ENCODE measurements at places on chromosomes 13 and 19. TPM values are rescaled to one million over a fixed set of nuclear protein-coding genes. Genes with fewer than 3 reads are reported as not detected.

- peak; percentile 42 for DNase-seq
Measured at GRCh38 chr13:35478271-35479037, 2.0 kb upstream of the MAB21L1 start.

Gene BRME1
- polyA plus RNA-seq: 1.7 TPM

DNA sequence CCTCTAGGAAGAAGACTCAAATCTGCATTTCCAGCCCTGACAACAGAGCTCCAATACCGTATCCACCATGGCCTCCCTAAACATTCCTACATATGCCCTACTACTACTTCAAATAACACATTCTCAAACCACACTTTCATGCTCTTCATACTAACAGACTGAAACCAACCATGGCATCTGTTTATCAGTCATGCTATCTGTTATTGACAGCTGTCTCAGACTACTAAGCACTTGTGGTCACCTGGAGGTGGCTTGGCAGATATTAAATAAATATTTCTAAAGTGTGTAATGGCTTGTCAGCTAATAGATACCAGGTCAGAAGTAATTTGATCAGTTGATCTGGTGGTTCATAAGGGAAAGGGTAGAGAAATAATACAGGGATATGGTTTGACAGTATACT lies 489.1 kb downstream of the DIAPH3 start:
- DNase-seq: no peak

- no peak for DNase-seq
Measured at GRCh38 chr19:16897856-16898161, 9.0 kb downstream of the F2RL3 start.

- DNase-seq: peak; percentile 59
Measured at GRCh38 chr19:58409010-58409790, 751 bp downstream of the ZNF584 start.

DNA sequence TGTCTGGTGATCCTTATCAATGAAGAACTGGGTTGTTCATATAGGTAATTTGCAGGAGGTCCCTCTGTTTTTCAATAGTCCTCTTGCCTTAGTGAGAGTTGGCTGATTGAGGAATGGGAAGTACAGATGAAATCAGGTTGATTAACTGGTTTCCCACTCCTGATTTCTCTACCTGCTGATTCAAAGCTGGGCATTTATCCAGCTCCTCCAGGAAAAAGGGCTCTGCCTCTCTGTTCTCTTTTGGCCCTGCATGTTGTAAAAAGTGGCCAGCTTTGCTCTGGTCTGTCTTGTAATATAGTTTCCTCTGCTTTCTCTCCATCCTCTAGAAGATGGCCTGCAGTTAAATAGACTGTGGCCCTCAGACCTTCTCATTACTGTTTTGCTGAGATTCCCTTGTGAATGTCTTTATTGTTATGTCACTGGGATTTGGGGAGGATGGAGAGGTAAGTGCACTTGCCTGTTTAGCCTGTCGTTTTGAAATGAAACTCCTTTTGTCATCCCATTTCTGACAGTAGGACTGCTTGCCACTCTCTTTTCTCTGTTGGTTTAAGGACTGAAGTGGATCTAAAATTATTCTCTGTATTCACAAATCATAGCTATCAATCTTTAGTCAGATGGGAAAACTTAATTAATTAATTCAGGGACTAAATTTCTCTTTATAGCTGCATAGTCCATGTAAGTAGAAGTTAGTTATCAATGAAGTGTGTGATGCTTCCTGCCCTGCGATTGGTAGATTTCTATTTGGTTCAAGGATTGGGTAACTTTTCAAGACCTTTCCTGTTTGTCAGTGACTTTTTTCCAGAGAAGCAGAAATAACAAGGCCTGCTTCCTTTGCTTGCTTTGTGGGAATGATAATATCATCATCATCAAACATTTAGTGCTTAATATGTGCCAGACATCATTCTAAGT lies 28.5 kb downstream of the GARRE1 start:
- DNase-seq: peak; percentile 29

DNA sequence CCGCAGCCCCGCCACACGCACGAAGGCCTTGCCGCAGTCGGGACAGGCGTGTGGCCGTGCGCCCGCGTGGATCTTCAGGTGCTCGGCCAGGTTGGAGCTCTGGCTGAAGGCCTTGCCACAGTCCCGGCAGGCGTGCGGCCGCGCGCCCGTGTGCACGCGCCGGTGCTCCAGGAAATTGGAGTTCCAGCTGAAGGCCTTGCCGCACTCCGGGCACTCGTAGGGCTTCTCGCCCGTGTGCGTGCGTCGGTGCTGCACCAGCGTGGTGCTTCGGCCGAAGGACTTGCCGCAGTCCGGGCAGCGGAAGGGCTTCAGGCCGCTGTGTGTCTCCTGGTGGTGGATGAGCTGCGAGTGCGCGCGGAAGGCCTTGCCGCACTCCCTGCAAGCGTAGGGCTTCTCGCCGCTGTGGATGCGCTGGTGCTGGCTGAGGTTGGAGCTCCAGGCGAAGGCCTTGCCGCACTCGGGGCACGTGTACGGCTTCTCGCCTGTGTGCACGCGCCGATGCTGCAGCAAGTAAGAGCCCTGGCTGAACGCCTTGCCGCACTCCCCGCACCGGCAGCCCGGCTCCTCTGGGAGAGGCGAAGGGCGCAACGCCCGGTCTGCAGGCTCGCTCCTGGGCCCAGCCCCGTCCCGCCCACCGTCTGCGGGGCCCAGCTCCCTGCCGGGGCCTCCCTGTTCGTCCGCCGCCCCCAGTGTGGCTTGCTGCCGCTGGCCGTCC lies 3.6 kb upstream of the A1BG start:
- DNase-seq: no peak

DNA sequence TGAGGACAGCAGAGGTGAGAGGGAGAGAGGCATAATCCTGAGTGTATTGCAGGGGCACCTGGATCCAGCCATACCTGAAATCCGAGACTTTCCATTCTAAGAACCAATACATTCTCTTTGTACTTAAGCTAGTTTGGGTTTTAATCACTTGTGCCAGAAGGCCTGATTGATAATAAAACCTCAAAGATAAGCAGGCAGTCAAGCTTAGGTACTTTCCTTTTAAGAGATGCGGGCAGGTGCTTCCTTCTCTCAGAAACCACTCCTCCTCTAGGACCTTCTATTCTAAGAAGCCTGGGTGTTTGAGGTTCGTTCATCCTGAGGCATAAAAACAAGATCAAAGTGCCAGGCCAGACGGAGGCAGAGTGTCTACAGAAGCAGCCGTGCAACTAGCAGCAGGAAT lies 22.2 kb downstream of the FAM187B start:
- DNase-seq: no peak

Gene SELENOV
- polyA plus RNA-seq: not detected

DNA sequence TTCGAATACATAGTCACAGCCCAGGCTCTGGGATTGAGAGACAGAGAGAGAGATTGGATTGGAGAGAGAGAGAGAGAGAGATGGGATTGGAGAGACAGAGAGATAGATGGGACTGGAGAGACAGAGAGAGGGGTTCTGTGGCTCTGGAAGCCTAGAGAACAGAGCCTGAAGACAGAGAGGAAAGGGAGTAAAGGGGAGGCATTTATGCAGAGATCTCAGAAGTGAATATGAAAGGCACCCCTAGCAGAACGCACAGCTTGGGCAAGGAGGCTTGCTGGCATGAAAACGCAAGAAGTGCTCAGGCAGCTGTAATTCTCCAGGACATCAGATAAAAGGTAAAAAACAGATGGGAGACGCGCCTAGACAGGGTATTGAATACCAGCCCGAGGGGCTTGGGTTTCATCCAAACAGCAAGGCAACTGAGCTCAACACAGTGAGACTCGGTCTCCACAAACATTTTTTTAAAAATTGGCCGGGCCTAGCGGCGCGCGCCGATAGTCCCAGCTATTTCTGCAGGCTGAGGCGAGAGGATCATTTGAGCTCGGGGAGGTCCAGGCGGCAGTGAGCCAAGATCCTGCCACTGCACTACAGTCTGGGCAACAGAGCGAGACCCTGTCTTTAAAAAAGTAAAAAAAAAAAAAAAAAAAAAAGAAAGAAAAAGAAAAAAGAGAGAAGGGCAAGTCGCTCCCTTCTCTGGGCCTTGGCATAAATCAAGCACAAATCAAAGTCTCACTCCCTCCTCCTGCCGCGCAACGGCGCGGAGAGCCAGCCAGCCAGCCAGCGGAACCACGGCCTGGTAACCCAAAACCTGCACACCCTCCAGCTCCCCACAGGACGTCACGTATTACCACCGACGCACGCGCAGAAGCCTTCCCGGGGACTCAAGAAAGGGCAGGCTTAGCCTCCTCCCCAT lies 774 bp upstream of the PPP2R1A start:
- DNase-seq: no peak

Gene RFC3
- 4.2 TPM for polyA plus RNA-seq

DNA sequence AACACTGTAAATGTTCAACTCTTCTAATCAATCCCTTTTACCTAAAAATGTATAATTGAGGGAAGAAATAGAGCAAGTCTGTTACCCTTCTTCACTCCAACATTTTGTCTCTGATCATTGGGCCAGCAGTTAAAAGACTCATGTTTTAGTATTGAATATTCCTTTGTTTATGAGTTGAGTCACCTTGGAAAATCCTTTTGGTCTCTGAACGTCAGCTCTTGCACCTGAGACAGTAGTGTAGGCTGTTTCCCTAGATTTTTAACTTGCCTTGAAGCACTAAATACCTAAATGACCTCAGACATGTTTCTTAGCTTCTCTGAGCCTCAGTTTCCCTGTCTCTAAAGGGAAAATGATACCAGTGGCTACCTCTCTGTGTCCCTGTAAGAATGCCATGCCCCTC lies 184.2 kb downstream of the RFC3 start:
- no peak for DNase-seq

DNA sequence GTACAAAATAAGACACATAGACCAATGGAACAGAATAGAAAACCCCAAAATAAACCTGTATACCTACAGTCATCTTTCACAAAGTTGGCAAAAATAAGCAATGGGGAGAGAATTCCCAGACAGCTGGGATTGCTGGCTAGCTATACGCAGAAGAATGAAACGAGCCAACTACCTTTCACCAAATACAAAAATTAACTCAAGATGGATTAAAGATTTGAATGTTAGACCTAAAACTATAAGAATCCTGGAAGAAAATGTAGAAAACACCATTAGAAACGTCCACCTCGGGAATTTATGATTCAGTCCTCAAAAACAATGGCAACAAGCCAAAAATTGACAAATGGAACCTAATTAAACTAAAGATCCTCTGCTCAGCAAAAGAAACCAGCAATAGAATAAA lies 408.1 kb upstream of the SLITRK1 start:
- DNase-seq: no peak

Gene WBP4
- polyA plus RNA-seq: 8.7 TPM

DNA sequence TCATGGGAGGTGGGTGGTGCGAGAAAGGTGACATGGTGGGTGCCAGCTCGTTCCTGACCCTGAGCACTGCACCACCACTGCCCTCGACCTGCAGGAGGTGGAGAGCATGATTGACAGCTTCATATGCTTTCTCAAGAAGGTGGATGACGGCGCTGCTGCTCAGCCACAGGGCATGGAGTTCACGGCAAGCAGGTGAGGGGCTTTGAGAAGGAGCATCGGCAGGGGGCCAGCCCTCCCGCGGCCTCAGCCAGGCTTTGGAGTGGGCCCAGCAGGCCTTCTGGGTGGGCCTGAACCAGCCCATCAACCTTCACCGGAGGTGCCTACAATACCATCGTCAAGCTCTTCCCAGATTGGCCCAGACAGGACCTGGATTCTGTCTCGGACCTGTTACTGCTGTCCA lies 18.9 kb upstream of the ZNF14 start:
- DNase-seq: no peak

DNA sequence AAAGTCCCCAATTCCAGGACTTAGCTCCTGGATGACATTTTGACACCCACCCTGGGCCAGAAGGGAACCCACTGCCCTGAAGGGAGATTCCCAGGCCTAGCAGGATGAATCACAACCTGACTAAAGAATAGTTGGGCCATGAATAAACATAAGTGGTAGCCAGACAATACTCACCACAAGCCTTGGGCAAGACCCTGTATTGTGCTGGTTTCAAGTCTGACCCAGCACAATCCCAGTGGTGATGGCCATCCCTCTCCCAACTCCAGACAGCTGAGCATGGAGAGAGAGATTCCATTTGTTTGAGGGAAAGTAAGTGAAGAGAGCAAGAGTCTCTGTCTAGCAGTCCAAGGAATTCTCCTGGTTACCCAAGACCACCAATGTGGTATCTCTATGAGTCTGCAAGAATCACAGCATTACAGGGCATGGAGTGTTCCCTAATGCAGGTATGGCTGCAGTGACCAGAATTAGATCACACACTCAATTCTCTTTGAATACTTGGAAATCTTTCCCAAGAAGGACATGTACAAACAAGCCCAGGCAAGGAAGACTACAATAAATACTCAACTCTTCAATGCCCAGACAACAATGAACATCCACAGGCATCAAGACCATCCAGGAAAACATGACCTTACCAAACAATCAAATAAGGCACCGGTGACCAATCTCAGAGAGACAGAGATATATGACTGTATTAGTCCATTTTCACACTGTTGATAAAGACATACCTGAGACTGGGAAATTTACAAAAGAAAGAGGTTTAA lies 158.0 kb downstream of the VWA8 start:
- no peak for DNase-seq

GRCh38 chr13:71546881-71547280 lies 320.1 kb downstream of the DACH1 start:
- DNase-seq: no peak

Gene SUGP1
- 35.8 TPM for polyA plus RNA-seq

Gene ZNF296
- polyA plus RNA-seq: 5.0 TPM

Gene ELSPBP1
- not detected for polyA plus RNA-seq
